Activated CD4-positive, alpha-beta T cell treated with anti-CD3 and anti-CD28 coated beads, Interleukin-2, Interleukin-4, amounts not matched to agents 100 ng/mL and 50 ng/mL, durations not matched to agents 16 hours and 8 hours (primary cell): ENCODE measurements at places on chromosomes 4 and X.
A peak's percentile ranks its signal among the peaks of the same experiment; 100 is the strongest.

GRCh38 chrX:866441-866990 lies 235.9 kb downstream of the SHOX start:
- no peak for DNase-seq

DNA sequence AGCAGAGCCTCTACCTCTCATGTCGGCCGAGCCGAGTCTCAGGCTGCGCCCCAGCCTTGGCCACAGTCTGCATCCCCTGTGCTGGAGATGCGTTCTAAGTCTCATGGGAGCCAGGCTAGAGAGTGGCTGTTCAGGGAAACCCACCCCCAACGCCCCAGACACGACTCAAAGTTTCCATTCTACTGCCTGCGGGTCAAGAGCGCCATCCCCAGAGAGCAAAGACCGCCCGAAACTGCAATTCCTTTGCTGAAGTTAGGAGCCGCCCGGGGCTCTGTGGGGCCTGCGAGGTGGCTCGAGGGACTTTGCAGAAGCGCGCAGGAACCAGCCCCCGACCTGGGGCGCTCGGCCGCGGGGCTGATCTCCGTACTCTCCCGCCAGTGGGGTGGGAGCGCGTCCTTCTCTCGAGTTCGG lies 10.0 kb upstream of the ELF4 start:
- DNase-seq: no peak

GRCh38 chrX:41095908-41096307 lies 10.7 kb downstream of the USP9X start:
- DNase-seq: no peak

GRCh38 chr4:20326460-20326859 lies 74.8 kb downstream of the SLIT2 start:
- no peak for DNase-seq

DNA sequence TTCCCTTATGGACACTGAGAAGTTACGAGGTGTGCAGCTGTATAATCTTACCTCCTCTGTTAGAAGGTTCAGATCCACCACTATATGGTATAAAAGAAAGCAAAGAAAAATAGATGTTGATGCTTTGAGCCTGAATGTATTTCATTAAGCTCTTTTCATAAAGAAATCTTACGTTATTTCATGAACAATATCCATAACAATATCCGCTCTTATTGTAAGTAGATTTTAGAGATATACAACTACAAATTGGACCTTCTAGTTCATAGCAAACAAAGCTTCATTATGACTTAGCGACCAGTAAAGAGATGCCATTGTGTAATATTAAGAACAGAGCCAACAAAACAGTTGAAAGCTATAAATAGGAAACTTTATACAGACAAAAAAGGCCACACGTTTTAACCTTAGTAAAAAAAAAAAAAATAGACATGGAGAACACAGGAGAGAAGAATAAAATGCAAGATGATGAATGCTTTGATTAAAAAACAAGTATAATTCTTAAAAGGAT lies 203.6 kb downstream of the PDGFC start:
- DNase-seq: no peak

- no peak for DNase-seq
Measured at GRCh38 chr4:171889681-171890080, 76.5 kb downstream of the GALNTL6 start.

DNA sequence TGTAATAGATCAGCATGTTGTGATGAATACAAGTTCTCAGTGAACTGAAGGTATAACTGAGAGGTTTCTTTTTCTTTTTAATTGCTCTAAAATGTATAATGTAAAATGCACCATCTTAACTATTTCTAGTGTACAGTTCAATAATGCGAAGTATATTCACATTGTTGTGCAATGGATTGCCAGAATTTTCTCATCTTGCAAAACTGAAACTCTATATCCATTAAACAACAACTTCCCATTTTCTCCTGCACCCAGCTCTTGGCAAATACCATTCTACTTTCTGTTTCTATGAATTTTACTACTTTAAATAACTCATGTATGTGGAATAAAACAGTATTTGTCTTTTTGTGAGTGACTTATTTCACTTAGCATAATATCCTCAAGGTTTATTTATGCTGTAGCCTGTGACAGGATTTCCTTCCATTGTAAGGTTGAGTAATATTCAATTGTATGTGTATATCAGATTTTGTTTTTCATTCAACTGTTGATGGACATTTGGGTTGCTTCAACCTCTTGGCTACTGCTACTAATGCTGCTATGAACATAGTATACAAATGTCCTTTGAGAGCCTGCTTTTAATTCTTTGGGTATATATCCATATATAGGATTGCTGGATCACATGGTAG lies 53.5 kb upstream of the NPFFR2 start:
- no peak for DNase-seq

GRCh38 chrX:101220662-101221260 lies 1.2 kb downstream of the DRP2 start:
- DNase-seq: no peak

- DNase-seq: peak; percentile 36
Measured at GRCh38 chr4:145935253-145936141, 3.1 kb downstream of the ZNF827 start.
